Amniotic stem cell (primary cell): ENCODE measurements at places on chromosomes 5 and 9.

DNA sequence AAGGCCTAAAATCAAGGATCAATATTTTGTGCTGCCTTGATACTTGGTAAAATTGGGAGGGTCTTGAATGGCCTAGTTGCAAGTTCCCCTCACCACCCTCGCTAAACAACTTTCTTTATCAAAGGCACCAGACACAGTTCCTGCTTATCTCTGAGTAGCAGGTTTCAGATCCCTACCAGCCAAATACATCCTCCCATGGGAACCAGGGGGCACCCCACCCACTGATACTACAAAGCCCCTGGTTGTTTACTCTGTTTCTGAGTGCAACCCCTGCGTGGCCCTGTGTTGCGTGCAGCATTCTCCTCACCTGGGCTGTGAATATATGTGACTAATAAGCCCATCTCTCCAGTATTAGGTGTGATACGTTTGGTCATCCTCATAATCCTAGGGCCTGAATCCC is 314.9 kb downstream of the DRD1 start:
- DNase-seq: no peak

- DNase-seq: no peak
Measured at GRCh38 chr9:101387871-101388506, 3.2 kb upstream of the BAAT start.

DNA sequence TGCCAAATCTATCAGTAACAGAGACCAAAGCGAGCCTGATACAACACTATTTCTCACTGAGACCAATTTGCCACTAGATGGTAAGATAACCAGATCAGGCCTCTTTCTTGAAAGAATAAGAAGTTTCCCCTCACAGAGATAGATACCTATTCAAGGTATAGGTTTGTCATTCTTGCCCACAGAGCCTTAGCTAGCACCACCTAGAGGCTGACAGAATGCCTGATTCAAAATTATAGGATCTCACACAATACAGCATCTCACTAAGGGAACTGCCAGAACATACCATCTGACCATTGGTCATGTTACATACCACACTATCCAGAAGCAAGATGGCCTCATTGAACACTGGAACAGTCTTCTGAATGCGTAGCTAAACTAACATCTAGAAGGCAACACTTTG is 166.6 kb upstream of the HCN1 start:
- DNase-seq: no peak

- no peak for DNase-seq
Measured at GRCh38 chr5:133606835-133607234, 5.5 kb downstream of the FSTL4 start.

GRCh38 chr5:181084621-181085195 is 44.6 kb downstream of the BTNL9 start:
- DNase-seq: no peak

- DNase-seq: no peak
Measured at GRCh38 chr9:8723195-8723594, 923.6 kb upstream of the DMAC1 start.

- no peak for DNase-seq
Measured at GRCh38 chr5:1330847-1331831, 13.8 kb downstream of the CLPTM1L start.

- DNase-seq: no peak
Measured at GRCh38 chr5:155299386-155300005, 285.9 kb downstream of the KIF4B start.

GRCh38 chr9:97628668-97629067 is 4.5 kb downstream of the TSTD2 start:
- no peak for DNase-seq

GRCh38 chr5:83538786-83539462 is 67.4 kb downstream of the VCAN start:
- DNase-seq: no peak

- DNase-seq: peak; percentile 19
Measured at GRCh38 chr9:88258024-88258423, 119.7 kb upstream of the SPATA31C2 start.

GRCh38 chr9:92512622-92513021 is 23.2 kb downstream of the ECM2 start:
- no peak for DNase-seq

DNA sequence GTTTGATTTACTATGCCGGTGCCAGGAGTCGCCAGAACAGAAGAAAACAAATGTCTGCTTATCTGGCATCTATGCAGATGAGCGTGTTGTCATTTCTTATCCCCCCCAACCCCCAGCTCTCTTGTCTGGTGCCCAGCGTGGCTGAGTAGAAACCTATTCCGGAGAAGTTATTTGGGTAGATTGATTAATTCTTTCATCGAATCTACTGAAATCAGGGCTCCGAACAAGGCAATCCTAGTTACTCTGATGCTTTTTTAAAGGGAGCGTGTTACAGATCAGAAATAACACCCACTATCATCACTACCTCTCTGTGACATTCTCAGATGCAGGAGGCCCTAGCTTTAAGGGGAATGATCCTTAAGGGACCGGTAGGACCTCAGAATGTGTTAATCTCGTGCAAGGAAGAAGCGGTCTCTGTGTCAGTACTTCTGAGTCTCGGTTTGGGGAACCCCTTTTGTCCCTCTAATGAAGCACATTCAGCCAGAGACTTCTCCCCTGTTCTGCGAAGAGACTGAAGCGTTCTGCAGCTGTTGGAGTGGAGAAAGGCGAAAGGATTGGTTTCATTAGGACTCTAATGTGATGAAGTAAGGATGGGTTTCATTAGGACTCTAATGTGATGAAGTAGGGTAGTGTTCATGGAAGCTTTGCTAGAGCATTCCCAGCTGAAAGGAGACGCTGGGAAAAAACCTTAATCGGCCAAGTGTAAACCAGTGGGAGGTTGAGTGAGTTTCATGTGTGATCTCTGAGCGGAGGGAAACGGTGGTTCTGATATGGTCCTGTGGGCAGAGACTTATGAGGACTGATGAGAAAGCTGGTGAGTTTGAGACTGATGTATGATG is 1.5 kb downstream of the PIP5K1B start:
- no peak for DNase-seq

DNA sequence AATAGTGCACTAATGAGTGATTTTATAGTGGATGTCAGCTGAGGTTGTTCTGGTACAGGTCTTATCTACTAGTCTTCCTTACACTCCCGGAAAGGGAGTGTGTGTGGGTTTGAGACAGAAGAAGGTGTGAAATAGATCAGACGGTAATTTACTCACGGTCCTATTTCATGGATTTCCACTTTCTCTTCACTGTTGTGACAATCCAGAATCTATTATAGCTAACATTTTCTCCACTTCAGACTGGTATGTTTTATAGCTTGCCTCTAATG is 7.0 kb upstream of the C9 start:
- no peak for DNase-seq
